ENCODE measurements at places on chromosomes 12 and 14.

GRCh38 chr12:107649661-107650061 lies 35.9 kb upstream of the PWP1 start:
- no peak for DNase-seq

DNA sequence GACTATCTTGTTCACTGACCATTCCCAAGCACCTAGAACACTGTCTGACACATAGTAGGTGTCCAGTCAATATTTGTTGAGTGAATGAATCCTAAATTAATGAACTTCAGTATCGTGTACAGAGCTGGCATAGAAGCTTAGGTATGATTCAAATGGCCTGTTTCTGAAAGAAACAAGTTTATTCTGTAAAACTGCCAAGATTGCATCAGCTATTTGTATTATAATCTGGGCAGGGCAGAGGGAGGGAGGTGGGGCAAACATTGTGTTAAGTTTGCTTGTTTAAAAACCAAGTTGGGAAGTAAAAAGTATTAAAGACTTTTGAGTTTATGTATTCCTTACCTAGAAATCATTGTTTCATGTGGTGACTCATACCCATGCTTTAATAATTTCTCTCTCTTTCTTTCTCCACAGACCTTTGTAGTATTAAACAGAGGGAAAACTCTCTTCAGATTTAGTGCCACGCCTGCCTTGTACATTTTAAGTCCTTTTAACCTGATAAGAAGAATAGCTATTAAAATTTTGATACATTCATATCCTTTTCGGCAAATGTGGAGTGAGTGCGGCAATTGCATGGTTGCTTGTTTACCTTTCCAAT lies 92.8 kb downstream of the SCN8A start:
- no peak for DNase-seq

DNA sequence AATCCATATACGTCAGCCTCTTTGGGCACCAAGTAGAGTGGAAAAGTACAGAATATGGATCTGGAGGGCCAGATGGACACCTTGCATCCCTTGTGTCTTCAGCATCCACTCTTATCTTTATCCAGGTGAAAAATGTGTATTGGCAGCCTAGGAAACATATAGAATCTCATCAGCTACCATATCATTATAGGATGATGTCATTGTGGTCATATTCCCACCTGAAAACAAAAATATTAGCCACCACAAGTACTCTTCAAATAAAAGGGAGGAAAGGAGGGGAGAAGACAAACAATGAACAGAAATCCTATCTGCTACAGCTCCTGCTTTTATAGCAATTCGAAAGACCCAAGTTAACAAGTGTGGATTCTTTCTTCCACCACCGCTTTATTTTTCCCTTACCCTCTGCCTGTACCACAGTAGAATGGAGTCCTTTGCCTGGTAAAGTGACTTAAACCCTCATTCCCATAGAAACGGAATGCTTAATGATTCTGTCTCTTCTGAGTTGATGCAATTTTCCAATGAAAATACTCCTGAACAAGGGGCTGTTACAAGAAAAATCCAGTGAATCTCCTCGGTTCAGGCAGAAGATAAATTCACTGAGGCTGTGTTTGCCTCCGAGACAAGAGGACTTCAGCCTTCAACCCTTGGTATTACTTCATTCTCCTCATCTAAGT lies 13.8 kb upstream of the IL26 start:
- no peak for DNase-seq

- peak; percentile 28 for DNase-seq
Measured at GRCh38 chr12:104458694-104459367, 2.1 kb downstream of the CHST11 start.

DNA sequence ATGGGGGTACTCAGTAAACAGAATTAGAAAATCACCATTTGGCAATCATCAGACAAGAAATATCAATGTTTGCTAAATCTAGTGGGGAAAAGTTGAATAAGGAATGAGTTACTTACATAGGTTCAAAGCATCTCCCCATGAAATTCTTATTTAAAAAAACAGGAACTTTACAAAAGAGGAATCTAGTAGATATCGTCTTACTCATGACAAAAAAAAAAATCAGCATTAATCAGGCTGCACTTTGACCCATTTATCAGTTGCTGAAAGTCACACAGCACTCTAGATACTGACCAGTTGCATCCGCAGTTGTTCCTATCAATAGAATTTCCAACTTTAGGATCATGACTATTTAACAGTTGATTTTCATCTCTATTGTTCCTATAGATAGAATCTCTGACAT lies 5.8 kb upstream of the DICER1 start:
- no peak for DNase-seq

- DNase-seq: no peak
Measured at GRCh38 chr12:54628186-54628846, 6.4 kb downstream of the LACRT start.

GRCh38 chr12:89880690-89881350 lies 172.2 kb upstream of the ATP2B1 start:
- peak; percentile 62 for DNase-seq

DNA sequence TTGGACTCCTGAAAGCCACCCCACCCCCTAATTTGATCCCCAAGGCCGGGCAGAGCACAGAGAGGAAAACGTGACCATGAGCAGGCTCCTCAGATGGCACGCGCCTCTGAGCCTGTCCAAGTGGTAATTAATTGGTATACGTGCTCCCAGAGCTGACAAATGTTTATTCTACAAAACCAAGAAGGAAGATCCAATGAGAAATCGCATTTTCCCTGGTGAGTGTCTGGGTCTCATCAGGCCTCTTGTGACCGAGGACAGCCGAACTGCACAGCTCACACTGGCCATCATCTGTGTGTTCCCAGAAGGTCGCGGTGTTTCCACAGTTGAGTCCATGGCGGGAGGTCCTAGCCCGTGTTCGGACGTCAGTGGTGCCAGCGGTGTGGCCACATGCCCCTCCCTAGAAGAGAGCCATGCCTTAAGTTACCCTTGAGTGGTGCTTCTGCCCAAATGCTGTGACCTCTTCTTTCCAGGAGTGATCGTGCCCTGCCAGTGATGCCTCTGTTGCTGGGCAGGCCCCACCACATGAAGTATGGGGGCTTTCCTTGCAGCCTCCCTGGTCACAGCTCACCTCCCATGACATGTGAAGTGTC lies 317.5 kb upstream of the RTL1 start:
- no peak for DNase-seq

- DNase-seq: no peak
Measured at GRCh38 chr14:93949511-93950075, 22.4 kb downstream of the FAM181A start.

- DNase-seq: no peak
Measured at GRCh38 chr12:43556057-43556456, 4.1 kb upstream of the ADAMTS20 start.

DNA sequence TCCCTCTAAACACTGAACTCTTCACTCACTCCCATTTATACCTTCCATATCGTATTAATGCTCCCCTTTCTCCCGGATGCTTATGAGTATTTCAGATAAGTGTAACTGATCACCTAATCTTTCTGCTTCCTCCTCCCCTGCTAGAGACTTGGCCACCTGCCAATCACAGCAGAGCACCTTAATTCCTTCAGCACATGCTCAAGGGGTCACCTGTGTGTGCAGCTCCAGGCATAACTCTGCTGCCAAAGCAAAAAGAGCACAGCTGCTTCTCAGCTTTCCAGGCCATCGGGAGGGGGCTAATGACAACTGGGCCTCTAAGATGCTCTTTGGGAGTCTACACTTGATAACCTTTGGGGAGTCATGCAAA lies 106.9 kb upstream of the DYRK2 start:
- peak; percentile 66 for DNase-seq

GRCh38 chr12:101564912-101565311 lies 29.9 kb upstream of the MYBPC1 start:
- DNase-seq: no peak

DNA sequence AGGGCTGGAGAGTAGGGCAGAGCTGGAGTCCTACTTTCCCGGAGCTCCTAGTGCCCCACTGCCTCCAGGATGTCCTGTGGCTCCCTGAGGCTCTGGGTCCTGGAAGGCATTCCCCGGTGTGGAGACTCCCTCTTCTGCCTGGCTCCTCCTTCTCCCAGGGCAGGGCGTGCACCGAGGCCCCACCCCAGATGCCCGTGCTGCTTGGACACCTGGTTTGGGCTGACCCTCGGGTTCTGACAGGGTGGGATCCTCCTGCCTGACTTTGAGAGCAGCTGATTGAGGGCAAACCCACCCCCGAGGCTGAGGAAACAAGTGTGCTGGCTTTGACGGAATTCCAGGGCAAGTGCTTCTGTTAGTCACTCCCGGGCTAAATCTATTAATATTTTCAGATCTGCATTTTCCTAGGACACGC lies 15.4 kb downstream of the TEAD4 start:
- DNase-seq: no peak

Data from CD4-positive, alpha-beta T cell treated with Interleukin-6 for 4 hours (primary cell).